ENCODE measurements at places on chromosomes 7 and 10. TPM values are rescaled to one million over a fixed set of nuclear protein-coding genes. Genes with fewer than 3 reads are reported as not detected.

GRCh38 chr10:131678171-131678570 lies 222.6 kb upstream of the PPP2R2D start:
- H3K4me3 ChIP-seq = no peak overlapping the region
- DNase-seq = no peak
- H3K4me1 ChIP-seq = no peaks in the 10 kb centered on the region

DNA sequence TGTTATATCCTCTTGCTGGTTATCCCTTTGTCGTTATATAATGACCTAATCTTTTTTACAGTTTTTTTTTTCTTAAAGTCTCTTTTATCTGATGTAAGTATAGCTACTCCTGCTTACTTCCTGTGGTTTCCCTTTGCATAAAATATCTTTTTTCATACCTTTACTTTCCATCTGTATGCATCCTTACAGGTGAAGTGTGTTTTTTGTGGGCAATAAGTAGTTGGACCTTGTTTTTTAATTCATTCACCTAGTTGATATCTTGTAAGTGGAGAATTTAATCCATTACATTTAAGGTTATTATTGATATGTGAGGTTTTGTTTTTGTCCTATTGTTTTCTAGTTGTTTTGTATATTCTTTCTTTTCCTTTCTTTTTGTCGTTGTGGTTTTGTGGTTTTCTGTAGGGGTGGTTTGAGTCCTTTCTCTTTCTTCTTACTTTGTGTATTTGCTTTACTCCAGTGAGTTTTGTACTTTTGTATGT lies 168.6 kb downstream of the MLLT10 start:
- no peaks in the 10 kb centered on the region for H3K36me3 ChIP-seq
- no peak overlapping the region for H3K27ac ChIP-seq
- H3K27me3 ChIP-seq = no peaks in the 10 kb centered on the region

DNA sequence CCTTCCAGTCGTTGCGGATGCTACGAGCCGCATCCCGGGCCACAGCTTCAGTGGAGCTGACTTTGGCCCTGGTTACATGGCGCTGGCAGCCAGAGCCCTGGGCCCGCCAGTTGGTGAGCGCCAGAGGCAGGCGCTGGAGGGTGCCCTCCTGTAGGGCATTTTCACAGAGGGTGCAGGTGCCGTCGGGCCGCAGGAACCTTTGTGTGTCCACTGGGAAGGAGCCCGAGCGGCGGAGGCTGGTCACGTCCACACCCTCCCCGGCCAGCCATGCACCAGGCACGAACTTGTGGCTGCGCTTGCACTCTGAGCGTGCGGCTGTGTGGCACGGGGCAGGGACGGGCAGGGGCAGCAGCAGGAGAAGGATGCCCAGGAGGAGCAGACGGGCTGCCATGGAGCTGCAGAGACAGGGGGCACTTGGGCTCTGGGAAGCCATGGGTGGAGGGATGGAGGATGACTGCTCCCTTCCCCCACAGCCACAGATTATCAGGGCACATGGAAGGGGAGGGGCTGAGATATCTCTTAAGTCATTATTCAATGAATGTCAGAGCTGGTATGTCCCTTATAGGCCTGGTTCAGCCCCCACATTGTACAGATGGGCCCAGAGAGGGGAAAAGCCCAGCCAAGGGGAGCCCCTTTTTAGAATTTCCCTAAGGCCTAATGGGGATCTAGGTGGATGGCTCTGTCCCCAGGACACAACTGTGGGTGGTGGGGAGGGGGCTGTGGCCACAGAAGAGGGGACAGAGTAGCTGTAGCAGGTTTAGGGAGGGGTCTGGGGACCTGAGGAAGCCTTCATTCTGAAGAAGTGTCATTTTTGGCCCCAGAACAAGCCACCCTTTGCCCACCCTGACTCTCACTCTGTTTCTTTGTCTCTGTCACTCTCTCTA lies 1.8 kb downstream of the PRF1 start:
- peak; percentile 20 for DNase-seq
- H3K36me3 ChIP-seq = no peaks in the 10 kb centered on the region
- no peaks in the 10 kb centered on the region for H3K27me3 ChIP-seq
- H3K4me3 ChIP-seq = no peak overlapping the region
- peaks cover 11% of the 10 kb centered on the region for H3K4me1 ChIP-seq

DNA sequence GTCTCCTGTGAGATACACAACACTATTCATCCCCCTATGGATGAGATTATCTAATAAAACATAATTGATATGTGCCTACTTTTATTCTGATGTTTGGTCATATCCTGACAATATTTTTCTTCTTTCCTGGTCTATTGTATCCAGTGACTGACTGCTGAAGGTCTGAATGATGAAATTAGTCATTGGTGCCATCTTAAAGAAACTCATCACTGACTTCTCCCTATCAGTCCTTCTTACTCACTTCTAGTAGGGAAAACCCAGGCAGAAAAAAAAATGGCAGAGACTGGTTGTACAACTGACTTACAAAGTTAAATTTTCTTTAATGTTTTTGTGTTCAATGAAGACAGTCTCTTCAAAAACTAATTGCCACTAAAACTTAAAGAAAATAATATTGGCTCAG lies 377.4 kb downstream of the HTR7 start:
- no peaks in the 10 kb centered on the region for H3K36me3 ChIP-seq
- H3K4me1 ChIP-seq = no peaks in the 10 kb centered on the region
- H3K27ac ChIP-seq = no peak overlapping the region
- H3K27me3 ChIP-seq = no peaks in the 10 kb centered on the region
- no peak for DNase-seq

ANKRD61 gene
- total RNA-seq = not detected

DNA sequence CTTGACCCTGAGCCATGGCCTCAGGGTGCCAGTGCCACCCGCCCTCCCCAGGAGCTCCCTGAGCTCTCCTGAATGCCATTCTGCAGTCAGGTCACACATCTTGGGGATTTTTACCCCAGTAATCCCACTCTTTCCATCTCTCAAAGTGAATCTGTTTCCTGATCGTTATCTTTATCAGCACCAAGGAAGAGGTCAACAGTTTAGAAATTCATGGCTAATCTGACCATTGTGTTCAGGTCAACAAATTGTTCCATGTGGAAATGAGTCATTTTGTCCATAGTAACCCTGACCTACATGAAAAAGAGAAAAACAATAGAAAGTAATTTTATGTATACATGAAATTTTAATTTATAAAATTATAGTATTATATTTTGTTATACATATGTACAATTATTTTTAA lies 28.8 kb upstream of the ZNF488 start:
- no peak overlapping the region for H3K4me3 ChIP-seq
- H3K36me3 ChIP-seq = no peaks in the 10 kb centered on the region
- no peaks in the 10 kb centered on the region for H3K27me3 ChIP-seq
- no peak overlapping the region for H3K27ac ChIP-seq

PNLIPRP1 gene
- 1.7 TPM for total RNA-seq

DNA sequence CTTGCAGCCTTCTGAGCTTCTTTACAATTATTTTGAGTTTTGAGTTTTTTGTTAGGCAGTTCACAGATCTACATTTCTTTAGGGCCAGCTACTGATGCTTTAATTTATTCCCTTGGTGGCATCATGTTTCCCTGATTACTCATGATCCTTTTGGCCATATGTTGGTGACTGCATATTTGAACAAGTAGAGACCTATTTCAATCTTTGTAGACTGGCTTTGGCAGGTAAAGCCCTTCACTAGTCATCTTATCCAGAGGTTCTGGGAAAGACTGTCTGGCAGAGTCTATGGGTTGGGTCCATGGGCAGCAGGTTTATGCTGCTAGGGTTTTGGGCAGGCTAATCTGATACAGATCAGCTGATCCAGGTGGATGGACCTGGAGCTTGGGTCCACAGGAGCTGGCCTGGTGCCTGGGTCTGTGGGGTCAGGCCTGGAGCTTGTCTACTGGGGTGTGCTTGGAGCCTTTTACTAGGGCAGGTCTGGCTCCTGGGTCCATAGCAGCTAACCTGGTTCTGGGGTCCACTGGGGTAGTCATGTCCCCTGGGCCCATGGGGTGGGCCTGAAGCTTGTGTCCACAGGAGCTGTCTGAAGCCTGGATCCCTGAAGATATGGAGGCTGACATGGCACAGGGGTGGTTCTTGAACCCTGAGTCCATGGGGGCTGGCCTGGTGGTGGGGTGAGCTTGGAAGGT lies 72.7 kb downstream of the GPR85 start:
- no peak overlapping the region for H3K27ac ChIP-seq
- H3K27me3 ChIP-seq = no peaks in the 10 kb centered on the region
- H3K4me1 ChIP-seq = no peaks in the 10 kb centered on the region
- H3K4me3 ChIP-seq = no peak overlapping the region
- H3K36me3 ChIP-seq = no peaks in the 10 kb centered on the region

DNA sequence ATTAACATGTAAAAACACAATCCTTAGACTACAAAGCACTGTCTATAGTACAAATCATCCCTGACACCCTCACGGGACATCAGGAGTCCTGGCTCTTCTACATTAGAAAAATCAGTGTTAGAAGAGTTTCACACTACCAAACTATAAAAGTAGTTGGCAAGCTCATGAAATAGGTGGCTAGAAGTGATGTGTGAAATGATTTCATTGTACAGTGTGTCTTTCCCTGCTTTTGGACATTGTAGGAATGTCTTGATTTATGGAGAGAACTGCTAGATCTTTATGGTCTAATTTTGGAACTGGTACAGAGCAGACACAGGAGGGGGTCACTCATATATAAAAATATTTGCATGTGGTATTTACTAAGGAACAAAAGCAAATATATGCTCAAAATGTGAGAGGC lies 33.2 kb downstream of the SEMA3A start:
- no peak overlapping the region for H3K27ac ChIP-seq
- H3K4me3 ChIP-seq = no peak overlapping the region
- DNase-seq = no peak
- no peaks in the 10 kb centered on the region for H3K36me3 ChIP-seq
- no peaks in the 10 kb centered on the region for H3K4me1 ChIP-seq

- no peaks in the 10 kb centered on the region for H3K27me3 ChIP-seq
- H3K4me1 ChIP-seq = no peaks in the 10 kb centered on the region
- no peak overlapping the region for H3K4me3 ChIP-seq
- no peak overlapping the region for H3K27ac ChIP-seq
- H3K36me3 ChIP-seq = no peaks in the 10 kb centered on the region
- no peak for DNase-seq
Observed at GRCh38 chr7:18262058-18262457, 233.5 kb upstream of the HDAC9 start.

DNA sequence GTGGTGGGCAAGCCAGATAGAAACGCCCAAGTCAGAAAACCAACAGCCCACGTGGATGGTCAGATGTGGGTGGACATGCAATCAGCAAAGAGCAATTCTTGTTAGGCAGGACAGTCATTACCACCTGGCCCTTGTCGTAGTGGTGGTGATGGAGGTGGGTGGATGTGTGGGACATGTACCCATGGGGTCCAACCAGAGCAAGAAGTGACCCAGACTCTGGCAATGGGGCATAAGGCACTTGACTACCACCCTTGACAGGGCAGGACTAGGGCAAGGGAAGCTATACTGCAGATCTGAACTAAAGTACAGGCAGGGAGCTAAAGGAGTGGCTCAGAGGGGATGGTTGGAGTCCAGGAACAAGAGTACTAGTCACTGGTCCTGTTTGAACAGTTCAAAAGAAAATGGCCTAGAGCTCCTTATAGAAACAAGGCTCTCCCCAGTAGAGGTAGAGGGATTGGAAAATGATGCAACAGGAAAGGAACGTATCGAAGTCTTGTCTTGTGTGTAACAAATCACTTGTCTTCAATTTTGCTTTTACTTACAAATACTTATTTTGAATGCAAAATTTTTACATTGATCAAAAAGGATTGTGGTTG lies 17.6 kb downstream of the LMOD2 start:
- no peaks in the 10 kb centered on the region for H3K27me3 ChIP-seq
- DNase-seq = no peak
- H3K4me3 ChIP-seq = no peak overlapping the region
- no peak overlapping the region for H3K27ac ChIP-seq
- H3K4me1 ChIP-seq = no peaks in the 10 kb centered on the region
- no peaks in the 10 kb centered on the region for H3K36me3 ChIP-seq

LRMDA gene
- total RNA-seq = 18.5 TPM

HOXA1 gene
- 2.1 TPM for total RNA-seq

DNA sequence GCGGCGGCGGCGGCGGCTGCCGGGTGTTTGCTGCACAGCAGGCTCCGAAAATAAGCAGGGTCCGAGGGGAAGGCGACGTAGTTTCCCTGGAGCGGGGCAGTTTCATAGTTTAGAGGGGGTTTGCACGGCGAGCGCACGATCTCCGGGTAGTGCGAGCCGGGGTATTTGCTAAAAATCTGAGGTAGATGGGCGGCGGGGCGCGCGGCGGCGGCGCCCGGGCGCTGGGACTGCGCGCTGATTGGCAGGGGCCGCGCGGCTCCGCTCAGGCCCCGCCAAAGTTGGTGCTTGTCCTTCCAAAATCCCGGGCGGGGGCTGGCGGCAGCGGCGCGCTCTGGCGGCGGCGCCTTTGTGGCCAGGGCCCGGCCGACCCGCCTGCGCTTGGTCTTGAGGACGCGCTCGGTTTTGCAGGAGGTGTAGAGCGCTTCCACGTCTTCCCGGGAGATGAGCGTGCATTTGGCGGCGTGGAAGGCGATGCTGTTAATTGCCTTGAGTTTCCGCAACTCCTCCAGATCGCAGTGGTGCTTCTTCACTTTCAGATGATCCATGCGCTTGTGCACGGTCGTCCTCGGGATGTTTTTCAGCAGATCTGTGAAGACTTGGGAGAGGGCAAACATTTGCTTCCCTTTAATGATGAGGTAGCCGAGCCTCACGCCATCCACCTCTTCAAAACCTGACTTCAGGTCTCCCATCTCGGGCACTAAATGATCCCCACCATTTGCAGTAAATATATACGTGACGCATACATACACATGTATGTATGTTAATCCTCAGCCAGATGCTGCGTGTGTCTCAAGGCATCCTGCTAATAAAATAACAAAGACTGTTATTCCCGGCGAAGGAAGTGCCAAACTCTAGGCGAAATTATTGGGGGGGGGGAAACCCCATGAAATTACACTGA lies 8.1 kb downstream of the SKIDA1 start:
- peaks cover 50% of the 10 kb centered on the region for H3K4me1 ChIP-seq
- peak overlapping the region; percentile 18 for H3K27ac ChIP-seq
- DNase-seq = peak; percentile 94
- no peaks in the 10 kb centered on the region for H3K36me3 ChIP-seq

GRCh38 chr7:32381024-32381601 lies 109.1 kb downstream of the LSM5 start:
- DNase-seq = no peak
- no peaks in the 10 kb centered on the region for H3K36me3 ChIP-seq
- H3K4me1 ChIP-seq = no peaks in the 10 kb centered on the region
- H3K27me3 ChIP-seq = no peaks in the 10 kb centered on the region
- H3K27ac ChIP-seq = no peak overlapping the region

NKX1-2 gene
- total RNA-seq = not detected

HOXA6 gene
- total RNA-seq = 0.61 TPM

PPP1R17 gene
- not detected for total RNA-seq

- H3K4me1 ChIP-seq = no peaks in the 10 kb centered on the region
- H3K27ac ChIP-seq = peak overlapping the region; percentile 4
- H3K36me3 ChIP-seq = peaks cover 29% of the 10 kb centered on the region
Observed at GRCh38 chr7:39695852-39696586, 72.6 kb downstream of the RALA start.

All from upper lobe of left lung (tissue), 6 donors.